Activated CD8-positive, alpha-beta memory T cell treated with anti-CD3 and anti-CD28 coated beads for 1 hour (primary cell): ENCODE measurements at places on chromosomes 2 and 18.
A peak's percentile ranks its signal among the peaks of the same experiment; 100 is the strongest.

DNA sequence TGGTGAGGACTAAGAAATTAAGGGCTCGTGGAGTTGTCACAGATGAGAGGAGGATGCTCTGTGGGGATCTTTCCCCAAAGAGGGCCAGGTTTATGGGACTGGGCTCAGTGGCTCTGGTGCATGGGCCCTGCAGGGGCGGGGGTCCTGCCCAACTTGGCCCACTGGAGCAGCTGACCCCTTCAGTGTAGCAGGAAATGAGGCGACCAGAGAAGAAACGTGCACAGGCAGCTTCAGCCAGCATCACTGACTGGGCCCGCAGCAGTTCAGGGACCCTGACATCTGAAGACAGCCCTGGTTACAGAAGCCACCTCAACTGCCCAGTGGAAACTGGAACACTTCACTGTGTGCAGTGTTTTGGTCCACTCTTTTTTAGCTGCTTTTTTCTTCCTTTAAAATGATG, 72.8 kb downstream of the EMILIN2 start:
- DNase-seq, result no peak

DNA sequence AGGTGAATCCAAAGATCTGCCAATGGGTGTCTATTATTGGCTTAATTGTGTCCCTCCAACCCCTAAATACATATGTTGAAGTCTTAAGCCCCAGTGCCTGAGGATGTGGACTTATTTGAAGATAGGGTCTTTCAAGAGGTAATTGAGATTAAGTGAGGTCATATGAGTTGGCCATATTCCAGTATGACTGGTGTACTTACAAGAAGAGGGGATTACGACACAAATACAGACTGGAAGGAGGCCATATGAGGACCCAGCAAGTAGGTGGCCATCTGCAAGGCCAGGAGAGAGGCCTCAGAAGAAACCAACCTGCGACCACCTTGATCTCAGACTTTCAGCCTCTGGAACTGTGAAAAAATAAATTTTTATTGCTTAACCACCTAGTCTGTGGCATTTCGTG, 121.1 kb upstream of the FN1 start:
- DNase-seq, result no peak

GRCh38 chr18:50523165-50523564, 36.7 kb upstream of the MAPK4 start:
- no peak for DNase-seq

GRCh38 chr18:73735836-73736235, 411.8 kb downstream of the FBXO15 start:
- no peak for DNase-seq

- no peak for DNase-seq
These were observed 138.2 kb upstream of the NRP2 start for GRCh38 chr2:205543937-205544702.

GRCh38 chr2:156657809-156658208, 221.6 kb downstream of the GPD2 start:
- DNase-seq, result no peak

DNA sequence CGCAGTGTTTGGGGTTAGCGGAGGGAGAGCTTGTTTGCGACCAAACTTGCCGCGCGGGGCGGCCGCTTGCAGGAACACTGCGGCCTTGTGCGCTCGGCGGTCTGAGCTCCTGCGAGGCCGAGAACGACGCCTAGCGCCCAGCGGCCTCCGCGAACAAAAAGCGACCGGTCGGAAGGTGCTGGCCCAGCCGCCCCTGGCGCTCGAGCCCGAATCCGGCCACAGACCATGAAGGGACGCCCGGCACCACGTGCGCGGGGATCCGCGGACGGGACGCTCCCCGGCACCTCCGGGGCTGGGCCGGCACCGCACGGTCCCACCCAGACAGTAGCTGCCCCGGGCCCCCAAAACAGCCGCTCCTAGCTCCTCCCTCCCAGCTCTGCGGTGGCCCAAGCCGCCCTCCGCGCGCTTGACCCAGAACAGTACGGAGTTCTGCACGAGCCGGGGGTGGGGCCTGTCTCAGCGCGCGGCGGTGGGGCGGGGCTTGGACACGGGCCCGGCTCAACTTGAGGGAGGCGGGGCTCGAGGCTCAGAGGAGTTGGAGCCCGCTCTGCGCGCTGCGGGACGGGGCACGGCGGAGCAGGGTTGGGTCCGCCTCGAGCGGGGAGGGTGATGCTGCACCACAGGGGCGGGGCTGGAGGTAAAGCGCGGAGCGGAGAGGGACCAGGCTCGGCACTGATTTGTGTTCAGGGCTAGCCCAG, 664 bp upstream of the IMPA2 start:
- peak; percentile 83 for DNase-seq

GRCh38 chr18:38900031-38900430, 1334.4 kb upstream of the CELF4 start:
- DNase-seq, result no peak
